Progenitor cell of endocrine pancreas (in vitro differentiated cells): ENCODE measurements at places on chromosomes 5 and 9. TPM values are rescaled to one million over a fixed set of nuclear protein-coding genes. Genes with fewer than 3 reads are reported as not detected.

NMRK1 gene
- total RNA-seq: 3.5 and 4.7 TPM in 2 replicates

F2RL1 gene
- 6.5 and 10.0 TPM in 2 replicates for total RNA-seq

PDLIM4 gene
- total RNA-seq: 14.3 and 14.7 TPM in 2 replicates

PCAT7 gene
- total RNA-seq: 12.6 and 13.1 TPM in 2 replicates

HAND1 gene
- 0.44 and 0.48 TPM in 2 replicates for total RNA-seq

OR2K2 gene
- not detected in 2 replicates for total RNA-seq

- DNase-seq: no peak
These were observed 6.6 kb upstream of the CCDC187 start for GRCh38 chr9:136310273-136311030.

- DNase-seq: no peak
These were observed 27.3 kb upstream of the TRIM14 start for GRCh38 chr9:98146101-98146991.

GRCh38 chr5:147472664-147473475 is 37.0 kb downstream of the DPYSL3 start:
- no peak for DNase-seq

DNA sequence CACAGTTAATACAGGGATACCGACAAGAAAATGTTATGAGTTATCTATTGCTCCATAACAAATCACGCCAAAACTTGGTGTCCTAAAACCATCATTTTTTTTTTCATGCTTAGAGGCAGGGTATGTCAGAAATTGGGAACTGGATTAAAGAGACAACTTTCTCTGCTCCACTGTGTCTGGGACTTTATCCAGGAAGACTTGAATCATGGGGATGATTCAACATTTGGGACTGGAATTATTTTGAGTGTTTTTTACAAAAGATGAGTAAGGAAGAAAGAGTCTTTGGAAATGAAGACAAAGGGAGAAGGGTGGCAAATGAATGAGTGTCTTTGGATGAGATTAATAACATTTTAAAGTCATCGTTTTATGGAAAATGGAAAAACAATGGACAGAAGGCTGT is 1883.7 kb upstream of the C9orf72 start:
- DNase-seq: no peak

DNA sequence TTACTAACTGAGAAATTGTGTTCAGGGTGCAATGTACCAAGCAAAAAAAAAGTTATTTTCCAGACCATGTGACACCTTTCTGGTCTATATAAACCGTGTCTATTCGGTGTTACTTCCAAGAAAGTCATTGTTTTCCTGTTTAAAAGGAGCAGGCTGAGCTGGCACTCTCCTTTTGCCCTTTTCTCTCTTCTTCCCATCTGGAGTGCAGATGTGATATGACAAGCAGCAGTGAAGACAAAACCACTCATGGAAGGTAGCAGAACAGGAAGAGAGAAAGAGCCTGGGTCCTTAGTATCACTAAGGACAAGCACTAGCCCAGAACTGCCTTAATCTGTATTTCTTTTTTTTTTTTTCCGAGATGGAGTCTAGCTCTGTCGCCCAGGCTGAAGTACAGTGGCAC is 25.6 kb downstream of the LYRM7 start:
- no peak for DNase-seq

DNA sequence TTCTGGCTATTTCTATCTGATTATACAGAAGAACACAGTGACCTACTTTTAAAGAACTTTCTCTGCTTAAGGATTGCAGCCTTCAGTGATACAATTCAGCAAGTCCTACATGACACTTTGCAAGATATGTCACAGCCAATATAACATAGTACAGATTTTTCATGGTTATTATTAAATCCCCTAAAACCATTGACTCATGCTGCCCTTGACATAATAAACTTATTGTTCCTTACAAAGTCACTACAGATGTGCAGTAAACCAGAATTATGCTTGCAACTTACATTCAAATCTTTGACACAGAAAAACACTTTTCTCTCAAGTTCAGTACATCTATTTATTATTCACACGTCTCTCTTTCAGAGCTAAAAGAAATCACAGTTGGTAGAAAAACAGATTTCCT is 1136.3 kb upstream of the ACO1 start:
- no peak for DNase-seq

GRCh38 chr5:115189866-115190265 is 20.2 kb upstream of the TRIM36 start:
- no peak for DNase-seq

- no peak for DNase-seq
These were observed 942.4 kb downstream of the CDH12 start for GRCh38 chr5:21910731-21911130.

- peak; percentile 39 for DNase-seq
These were observed at the start of gene C5orf63 for GRCh38 chr5:127072861-127073846. Gene C5orf63 (minus strand): TSS chr5:127073502. CDS start chr5:127058995, 14,507 bp downstream.

- no peak for DNase-seq
These were observed 9.9 kb downstream of the ZFAND5 start for GRCh38 chr9:72355153-72355552.

DNA sequence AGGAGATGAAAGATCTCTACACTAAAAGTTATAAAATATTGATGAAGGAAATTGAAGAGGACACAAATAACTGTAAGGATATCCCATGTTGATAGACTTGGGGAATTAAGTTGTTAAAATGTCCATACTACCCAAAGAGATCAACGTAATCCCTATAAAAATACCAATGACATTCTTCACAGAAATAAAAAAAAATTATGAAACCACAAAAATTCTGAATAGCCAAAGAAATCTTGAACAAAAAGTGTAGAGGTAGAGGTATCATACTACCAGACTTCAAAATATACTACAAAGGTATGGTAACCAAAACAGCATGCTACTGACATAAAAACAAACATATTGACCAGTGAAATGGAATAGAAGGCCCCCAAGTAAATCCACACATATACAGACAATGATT is 71.5 kb upstream of the ELL2 start:
- DNase-seq: no peak

DNA sequence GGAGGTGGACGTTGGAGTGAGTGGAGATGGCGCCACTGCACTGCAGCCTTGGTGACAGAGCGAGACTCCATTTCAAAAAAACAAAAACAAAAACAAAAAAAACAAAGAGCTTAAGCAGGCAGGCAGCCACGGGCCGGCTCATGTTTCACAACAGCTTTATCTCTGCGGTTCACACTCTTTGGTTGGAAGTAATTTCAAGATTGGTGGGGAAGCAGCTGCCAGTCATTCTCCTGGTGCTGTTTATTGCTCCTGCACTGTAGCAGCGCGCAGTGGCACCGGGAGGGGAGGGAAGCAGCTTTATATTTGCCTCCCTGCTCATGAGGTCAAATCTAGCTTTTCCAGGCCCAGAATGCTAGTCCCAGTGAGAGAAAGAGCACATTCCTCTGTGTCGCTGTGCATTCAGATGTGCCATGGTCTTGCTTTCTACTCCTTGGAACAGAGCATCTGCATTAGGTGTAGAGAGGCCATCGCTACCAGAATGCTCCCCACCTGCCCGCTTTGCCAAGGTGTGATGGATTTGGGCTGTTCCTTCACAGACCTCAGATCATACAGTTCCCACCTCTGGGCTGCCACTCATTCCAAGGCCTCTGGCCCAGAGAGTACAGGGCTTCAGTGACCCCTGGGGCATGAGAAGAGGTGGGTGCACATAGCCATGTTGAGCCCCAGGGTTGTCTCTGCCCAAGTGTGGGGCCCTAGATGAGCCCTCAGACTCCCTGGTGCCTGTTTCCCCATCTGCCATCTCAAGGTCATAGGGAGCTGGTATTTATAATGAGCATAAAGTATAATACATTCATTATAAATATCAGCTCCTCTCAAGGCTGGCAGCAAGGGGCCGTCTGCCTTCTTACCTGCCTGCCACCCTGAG is 270.4 kb downstream of the MED10 start:
- no peak for DNase-seq

DNA sequence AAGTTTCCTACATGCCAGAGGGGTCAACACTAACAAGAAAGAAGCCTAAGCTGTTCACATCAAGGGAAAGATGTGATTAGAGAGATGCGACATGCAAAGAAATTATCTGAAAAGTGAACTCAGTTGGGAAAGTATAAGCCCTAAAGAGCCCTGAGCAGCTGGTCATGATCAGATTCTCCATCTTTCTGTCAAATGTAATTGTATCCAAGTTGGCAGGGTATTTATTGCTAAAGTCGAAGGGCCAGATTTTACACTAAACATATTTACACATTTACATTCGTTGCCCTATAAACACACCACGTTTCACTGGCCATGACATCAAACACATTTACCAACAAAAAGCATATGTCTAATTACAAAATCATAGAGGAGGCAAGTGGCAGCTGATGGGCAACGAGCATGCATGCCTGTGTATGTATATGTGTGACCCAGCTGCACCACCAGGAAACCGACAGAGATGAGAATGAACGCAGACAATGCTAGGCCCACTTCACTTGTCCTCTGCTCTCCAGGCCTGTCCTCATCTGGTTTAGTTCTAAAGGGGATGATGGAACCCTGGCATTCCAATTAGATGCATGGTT is 6.3 kb downstream of the FOXD1 start:
- no peak for DNase-seq

DNA sequence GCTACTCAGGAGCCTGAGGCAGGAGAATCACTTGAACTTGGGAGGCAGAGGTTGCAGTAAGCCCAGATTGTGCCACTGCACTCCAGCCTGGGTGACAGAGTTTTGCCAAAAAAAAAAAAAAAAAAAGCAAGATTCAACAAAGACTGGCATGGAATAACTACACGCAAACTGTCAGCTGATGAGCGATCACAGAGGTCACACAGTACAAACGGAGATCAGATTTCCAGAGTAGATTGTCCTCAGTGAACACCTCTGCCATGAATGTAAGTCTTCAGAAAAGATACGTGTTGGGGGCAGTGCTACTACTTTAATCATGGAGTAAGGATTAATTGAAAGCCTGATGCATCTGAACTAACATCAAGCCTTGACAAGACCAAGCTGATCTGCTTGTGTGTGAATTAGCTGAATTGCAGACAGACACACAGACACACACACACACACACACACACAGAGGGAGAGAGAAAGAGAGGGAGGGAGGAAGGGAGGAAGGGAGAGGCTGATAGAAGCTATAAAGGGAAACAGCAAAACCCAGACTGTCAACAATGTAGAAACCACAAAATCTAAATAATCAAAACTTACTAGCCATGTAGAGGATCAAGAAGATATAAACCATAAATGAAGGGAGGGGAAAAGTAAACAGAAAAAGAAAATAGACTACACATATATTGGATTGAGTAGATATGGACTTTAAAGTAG is 222.9 kb upstream of the ZNF462 start:
- no peak for DNase-seq
